ENCODE measurements at places on chromosomes 12 and 14. TPM values are rescaled to one million over a fixed set of nuclear protein-coding genes. Genes with fewer than 3 reads are reported as not detected.

MANSC4 gene
- not detected for polyA plus RNA-seq

E2F7 gene
- polyA plus RNA-seq: 1.1 TPM

PLEKHD1 gene
- polyA plus RNA-seq: 0.01 TPM

MYRFL gene
- polyA plus RNA-seq: 0.11 TPM

RTL1 gene
- not detected for polyA plus RNA-seq

HELB gene
- 1.7 TPM for polyA plus RNA-seq

PAH gene
- 192 TPM for polyA plus RNA-seq

UNC79 gene
- polyA plus RNA-seq: under 0.01 TPM

P3H3 gene
- polyA plus RNA-seq: 21.1 TPM

COL2A1 gene
- polyA plus RNA-seq: 9.8 TPM

TDRD9 gene
- not detected for polyA plus RNA-seq

SLC8A3 gene
- 0.01 TPM for polyA plus RNA-seq

PLEKHG3 gene
- 7.2 TPM for polyA plus RNA-seq

ASCL1 gene
- not detected for polyA plus RNA-seq

RFLNA gene
- not detected for polyA plus RNA-seq

NKX2-1 gene
- not detected for polyA plus RNA-seq

GRCh38 chr14:81164167-81164774 lies 56.5 kb downstream of the GTF2A1 start:
- peak; percentile 78 for DNase-seq

GRCh38 chr14:64826845-64827244 lies 52.9 kb downstream of the SPTB start:
- no peak for DNase-seq

- no peak for DNase-seq
These were observed 38.0 kb downstream of the SPPL3 start for GRCh38 chr12:120866108-120866507.

DNA sequence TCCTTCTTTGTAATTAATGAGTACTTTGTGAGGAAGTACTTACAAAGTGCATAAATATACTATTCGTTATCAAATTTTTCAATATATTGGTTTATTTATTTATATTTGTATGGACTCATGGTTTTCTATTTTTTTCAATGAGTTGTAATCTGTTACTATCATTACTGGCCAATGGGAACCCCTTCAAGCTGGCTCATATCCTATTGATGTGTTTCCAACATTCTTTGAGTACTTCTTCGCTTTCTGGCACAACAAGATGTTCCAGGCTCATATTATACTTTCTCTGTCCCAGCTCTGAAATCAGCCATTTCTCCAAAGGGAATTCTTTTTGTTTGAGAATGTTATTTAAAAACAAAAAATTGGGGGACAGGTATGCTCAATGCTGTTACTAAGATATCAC lies 17.5 kb downstream of the YBX3 start:
- DNase-seq: no peak

GRCh38 chr12:109160433-109160832 lies 44.0 kb downstream of the ACACB start:
- no peak for DNase-seq

DNA sequence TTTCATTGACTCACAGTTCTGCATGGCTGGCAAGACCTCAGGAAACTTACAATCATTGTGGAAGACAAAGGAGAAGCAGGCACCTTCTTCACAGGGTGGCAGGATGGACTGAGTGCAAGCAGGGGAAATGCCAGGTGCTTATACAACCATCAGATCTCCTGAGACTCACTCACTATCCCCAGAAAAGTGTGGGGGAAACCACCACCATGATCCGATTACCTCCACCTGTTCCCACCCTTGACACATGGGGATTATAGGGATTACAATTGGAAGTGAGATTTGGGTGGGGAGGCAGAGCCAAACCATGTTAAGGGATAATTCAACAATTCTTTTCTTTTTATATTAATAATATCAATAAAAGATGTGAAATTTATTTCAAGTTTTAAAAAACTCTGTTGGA lies 34.1 kb downstream of the CNTN1 start:
- DNase-seq: no peak

GRCh38 chr12:82708061-82708879 lies 21.6 kb downstream of the TMTC2 start:
- DNase-seq: no peak

DNA sequence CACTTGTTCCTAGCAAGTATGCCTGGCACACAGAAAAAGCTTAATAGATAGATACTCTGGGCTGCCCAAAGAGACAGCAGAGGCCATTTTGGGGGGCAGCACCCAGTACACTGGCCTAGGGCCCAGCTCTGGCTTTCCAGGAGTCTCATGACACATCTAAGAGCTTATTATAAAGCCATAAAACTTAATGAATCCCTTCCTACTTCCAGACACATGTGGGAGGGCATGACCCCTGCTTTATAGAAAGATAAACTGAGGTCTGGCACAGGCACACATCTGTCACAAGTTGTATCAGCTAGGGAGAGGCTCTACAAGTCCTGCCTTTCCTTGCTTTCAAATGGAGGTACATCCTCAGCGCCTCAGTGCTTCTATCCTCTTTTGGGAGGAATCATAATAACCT lies 27.1 kb downstream of the FMNL3 start:
- no peak for DNase-seq

DNA sequence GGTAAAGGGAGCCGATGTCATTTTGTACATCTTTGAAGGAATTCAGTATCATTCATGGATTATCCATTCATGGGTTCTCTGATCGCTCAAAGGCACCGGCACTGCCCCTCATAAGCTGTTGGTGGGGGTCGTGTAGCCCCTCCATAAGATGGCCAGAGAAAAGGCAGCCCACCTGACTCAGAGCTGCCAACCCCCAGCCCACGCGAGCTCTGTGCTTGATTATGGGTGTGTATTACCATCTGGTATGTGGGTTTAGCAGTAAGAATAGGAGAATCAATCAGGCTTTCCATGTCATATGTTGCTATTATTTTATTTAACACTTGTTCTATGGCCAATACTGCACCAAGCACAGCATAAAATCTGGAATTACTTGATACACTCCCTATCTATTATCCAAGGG lies 32.1 kb upstream of the AMIGO2 start:
- DNase-seq: no peak

DNA sequence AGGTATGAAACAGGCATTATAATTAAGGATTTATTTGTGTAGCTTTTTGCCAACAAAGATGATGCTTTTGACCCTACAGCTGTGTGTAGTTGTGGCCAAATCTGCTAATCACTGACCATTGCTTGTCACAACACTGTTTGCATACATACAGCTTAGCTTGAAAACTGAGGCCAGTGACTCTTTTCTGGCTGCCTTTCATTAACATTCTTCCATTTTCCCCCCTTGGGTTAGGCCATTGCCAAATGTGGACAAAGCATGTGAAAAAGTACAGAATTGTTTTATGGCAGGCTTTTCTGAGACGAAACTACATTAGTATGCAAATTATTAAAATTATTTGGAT lies 263.3 kb downstream of the SLC16A7 start:
- no peak for DNase-seq

- no peak for DNase-seq
These were observed 2.1 kb downstream of the UNG start for GRCh38 chr12:109099431-109100020.

DNA sequence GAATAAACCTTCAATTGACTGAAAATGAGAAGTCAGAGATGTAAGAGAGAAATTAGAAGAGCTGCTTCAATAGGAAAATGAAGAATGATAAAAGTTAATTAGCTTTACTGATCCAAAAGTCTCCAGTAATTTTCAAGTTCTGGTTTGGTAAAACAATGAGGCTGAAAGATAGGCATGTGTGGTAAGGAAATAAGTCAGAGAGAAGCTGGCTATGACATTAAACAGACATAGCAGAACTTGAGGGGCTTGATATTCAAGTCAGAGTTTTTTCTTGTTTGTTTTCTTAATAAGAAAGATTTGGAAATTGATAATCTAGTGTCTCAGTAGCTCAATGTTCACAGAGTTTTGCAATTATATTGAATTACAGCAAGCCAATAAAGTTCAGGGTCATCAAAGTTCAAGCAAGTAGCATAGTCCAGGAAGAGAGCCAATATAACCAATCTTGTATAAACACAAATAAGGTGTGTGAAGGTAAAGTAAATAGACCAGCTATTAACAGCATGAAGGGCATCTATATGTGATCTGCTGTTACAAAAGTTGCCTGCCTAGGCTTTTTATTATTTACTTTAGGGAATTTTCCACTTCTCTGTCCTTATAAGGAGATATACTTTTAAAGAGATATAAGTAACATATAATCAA lies 1111.5 kb downstream of the TRHDE start:
- DNase-seq: peak; percentile 16

- DNase-seq: no peak
These were observed 16.5 kb upstream of the FBLN5 start for GRCh38 chr14:91964011-91964410.

DNA sequence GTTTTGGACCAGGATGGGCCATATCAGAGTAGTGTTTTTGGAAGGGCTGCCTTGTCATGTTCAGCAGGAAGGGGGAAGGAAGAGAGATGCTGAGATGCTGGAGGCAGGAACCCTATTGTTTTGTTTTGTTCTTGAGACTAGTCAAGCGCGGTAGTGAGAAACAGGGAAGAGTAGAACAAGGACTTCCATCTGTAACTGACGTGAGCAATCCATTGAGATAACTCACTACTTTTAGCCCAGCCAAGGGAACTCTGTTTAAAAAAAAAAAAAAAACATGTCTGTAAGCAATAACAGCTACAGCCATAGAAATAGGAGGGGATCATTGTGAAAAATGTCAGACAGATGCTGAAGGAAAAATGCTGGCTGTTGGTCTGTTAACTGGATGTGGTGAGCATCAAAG lies 34.0 kb downstream of the CD9 start:
- DNase-seq: no peak

DNA sequence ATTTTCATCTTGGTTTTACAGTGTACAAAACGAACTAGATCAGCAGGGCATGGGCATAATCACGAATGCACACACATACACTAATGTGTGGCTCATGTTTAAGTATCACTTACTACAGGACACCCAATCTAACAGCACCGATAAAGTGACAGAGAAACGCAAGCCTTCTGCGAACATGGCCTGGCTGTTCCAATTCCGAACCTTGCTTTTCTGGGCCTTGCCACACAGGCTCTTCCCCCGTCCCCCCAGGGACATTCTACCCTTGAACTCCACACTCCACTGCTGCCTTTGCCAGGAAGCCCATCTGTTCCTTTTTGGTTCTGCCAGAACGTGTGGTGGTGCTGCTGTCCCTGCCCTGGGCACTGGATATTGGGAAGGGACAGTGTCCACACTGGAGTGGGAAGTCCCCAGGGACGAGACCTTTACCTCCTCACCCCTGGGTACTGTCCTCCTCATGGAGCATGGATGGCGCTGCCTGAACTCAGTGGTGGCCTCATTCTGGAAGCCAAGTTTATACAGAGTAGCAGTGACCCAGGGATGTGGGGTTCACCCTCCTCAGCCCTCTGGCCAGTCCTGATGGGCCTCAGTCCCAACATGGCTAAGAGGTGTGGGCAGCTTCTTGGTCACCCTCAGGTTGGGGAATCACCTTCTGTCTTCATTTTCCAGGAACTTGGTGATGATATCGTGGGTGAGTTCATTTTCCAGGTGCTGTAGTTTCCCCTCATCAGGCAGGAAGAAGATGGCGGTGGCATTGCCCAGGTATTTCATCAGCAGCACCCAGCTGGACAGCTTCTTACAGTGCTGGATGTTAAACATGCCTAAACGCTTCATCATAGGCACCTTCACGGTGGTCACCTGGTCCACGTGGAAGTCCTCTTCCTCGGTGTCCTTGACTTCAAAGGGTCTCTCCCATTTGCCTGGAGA lies 7.9 kb downstream of the SERPINA1 start:
- DNase-seq: no peak

DNA sequence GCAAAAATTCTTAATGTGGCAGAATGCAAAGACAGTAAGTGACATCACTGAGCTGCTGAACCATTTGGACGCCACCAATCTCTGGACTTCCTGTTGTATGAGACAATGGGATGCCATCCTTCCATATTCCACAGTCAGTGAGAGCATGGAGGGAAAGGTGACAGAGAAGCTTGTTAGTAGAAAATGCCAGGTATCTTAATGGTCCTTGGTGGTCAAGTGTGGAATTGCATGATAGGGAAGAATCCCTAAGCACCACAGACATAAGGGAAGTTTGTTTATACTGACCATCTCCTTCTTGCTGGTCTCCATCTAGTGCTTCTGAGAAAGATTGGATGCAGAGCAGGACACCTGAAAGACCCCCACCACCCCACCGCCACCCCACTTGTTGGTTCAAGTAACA lies 1410.0 kb upstream of the TMEM132C start:
- DNase-seq: no peak

DNA sequence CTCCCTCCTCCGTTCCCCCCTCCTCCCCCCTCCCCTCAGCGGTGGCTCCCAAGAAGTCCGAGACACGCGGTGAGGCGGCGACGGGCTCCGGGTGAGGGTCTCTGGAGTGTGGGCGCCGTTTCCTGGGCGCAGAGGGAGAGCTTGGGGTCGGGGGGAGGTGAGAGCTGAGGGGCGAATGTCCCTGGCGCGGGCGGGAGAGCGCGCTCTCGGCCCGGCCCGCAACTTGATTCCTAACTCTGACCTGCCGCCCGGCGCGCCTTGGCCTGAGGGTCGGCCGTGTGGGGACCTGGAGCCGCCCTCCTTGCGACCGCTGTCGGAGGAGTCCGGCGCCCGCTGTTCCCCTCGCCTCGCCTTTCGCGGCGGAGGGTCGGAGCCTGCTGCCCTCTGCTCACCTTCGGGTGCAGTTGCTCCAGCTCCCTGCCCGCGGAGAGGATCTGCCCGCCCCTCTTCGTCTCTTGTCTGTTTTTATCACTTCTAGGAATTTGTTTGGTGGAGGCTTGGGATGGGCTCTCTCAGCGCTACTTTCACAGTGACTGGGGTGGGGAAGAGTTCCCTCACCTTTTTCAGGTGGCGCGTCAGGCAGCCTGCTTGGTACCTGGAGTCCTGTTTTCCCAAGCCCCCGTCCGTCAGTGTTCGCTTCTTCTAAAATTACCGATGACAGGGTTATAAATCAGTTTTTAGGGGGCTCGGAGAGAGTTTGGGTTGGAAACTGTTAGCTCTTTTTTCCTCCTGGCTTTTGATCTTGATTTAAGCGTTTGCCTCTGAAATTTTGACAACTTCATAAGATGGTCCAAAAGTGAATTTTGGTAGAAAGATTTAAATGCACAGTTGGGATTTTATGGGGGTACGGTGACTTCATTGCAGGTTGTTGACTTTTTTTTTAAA lies 495 bp downstream of the ADIPOR2 start:
- peak; percentile 31 for DNase-seq

DNA sequence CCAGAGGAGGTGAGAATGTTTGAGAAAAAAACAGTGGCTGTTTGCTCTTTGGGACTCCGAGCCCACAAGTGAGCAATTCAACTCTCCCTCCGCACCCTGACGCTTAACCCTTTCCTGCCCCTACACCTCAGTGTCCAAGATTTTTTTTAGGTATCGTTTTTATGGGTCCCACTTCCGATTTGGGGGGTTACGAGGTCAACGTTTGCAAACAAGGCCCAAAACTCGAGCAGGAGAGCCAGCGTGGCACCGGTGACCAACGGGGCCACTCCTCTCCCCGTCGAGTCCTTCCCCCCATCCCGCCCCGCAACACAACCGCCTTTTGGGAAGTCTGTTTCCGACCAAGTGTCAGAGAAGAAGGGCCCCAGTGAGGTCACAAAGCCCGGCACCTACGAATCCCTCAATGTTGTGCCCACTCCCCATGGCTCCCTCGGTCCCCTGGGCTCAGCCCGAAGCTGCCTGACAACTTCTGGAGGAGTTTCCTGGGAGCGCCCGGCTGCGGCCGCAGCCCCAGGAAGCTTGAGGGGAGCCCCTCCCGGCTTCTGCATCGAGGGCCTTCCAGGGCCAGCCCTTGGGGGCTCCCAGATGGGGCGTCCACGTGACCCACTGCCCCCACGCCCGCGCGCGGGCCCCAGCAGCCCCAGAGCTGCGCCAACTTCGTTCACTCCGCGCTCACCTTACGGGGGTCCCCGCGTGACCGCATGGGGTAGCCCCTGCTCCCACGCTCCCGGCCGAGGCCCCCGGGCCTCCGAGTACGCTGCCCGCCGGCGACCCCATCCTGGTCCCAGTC lies 1.2 kb downstream of the CDK2AP1 start:
- peak; percentile 92 for DNase-seq
